ENCODE measurements at places on chromosomes 11 and 22.

DNA sequence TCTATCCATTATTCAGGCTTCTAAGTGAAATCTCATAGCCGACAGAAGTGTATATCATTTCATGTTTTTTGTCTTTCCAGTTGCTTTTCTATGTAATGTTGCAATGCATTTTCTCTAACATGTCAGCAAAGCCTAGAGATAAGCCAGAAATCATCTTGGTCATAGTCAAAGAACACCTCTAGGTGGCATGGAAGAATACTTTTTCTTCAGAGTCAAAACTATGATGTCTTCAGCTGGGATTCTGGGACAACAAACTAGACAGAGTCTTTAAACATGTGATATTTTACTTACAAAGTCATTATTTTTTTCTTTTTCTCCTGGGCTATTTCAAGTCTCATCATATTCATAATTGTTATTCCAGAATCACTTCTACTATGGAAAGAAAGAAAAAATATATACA, 4.4 kb downstream of the GAS2 start:
- DNase-seq, result peak; percentile 38

DNA sequence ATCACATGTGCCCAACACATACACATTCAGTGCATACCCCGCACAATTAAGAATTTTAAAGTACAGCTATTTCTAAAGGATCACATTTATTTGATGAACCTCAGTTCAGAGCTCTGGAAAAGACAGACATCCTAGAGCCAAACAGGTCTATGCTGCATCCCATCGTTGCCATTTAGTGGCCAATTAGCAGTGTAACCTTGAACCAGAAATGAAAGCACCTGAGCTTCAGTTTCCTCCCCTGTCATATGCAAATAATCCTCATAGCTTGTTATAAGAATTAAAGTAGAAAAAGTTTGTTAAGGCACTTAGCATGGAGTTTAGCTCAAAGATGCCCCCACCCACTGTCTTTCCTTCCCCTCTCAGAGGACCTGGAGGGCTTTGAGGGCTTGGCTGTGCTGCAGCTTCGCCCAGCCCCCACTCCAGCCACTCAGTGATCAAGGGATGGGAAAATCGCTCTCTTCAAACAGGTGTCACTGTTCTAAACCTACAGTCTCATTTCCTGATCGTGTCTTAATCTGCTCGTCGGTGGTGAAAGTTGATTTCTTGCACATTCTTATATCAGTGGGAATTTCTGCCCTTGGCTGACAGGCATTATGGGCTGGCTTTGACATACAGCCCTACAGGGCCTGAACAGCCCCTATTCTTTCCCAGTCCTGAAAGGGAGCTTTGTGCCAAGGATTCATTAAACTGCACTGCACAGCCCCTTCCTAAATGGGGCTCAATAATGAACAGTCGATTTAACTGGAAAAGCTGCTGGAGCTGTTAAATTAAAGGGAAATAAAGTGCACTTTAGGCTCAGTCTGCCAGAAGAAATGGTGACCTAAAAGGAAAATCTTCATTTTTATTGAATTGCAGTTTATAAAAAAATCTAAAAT, 23.3 kb upstream of the FAM181B start:
- DNase-seq, result no peak

DNA sequence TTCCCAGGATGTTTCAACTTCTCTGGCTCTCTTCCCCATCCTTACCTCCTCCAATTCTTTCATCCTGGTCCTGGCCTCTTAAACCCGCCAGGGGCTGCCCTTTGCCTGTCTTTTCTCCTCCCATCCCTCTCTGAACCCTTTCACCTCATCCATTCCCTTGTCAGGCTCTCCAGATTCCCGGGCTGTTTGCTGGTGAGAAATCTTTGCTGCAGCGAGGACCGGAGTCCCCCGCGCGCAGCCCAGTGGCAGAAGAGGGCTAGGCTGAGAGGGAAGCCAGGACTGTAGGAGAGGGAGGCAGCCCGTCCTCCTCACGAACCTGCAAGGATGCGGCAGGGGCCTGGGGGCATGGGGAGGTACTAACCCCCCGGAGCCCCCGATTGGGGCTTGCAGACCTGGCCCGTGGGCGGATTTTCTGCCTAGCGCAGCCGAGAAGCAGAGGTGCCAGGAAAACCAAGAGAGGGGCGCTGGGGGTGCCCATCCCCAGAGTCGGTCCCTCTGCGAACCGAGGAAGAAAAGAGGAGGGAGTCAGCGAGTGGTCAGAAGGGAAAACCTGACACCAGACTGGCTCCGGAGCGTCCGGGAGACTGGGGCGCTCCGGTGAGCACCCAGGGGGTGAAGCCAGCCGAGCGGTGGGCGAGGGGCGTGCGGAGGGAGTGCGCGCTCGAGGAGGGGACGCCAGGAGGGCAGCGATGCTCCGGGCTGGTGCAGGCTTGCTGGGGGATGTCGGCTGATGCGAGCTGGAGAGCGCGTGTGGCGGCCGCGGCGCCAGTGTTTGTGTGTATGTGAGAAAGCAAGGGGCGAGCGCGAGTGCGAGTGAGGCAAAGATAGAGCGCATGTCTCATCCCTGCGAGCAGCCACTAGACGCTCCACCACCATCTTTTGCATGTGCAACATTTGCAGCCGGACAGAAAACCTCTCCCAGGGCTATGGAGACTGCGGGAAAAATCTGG, at the start of gene GRIA4:
Gene GRIA4, plus strand, starts transcription at position 242 of the 950 bp plus-strand sequence. CDS start 925 bp downstream, outside the sequence.
- DNase-seq, result peak; percentile 50

DNA sequence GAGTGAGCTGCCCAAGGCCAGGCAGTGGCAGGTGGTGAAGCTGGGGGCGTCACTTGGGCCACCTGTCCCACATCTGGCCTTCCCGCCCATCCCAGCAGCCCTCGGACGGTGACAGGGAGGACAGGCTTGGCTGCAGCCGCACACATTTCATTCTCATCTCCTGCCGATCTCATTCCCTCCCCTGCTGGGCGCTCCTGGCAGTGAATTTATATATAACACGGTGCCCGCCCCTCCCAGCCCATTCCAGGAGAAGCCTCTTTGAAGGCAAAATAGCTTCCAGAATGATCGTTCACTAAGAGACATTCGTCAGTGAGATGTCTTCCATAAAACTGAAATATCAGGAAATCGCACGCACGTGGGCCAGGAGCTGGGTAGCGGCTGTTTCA, 861.3 kb downstream of the TBC1D22A start:
- no peak for DNase-seq

GRCh38 chr11:105574974-105575373, 34.9 kb upstream of the GRIA4 start:
- no peak for DNase-seq

DNA sequence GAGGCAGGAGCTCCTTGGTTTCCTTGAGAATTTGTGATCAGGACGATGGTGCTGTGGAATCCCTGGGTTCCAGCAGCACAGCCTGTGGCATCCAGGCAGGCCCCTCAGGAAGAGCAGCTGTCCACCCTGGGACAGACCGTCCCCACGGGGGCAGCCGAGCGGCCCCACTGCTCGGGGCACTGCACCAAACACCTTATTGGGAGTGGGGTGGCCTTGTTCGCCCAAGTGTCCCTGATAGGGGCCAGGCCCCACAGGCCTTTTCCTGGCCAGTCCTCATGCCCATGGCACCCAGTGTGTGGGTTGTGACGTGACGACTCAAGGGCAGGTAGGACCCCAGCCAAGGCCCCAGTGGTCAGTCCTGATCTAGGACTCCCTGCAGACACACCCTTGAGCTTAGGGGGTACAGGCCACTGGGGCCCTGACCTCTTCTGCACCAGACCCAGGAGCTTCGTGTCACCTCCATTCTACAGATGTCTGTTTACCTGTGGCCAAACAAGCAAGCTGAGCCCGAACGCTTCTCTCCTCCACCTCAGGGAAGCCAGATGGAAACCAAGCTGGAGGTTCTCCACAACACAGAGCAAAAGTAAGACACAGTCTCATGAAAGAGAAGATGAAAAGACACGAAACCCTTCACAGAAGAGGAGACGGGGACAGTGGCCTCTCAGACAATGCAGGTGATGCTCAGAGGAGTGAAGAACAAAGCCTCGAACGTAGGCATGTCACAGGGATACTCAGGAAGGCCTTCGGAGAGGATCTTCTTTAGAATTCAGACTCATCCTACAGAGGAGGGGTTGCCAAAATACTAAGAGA, 1.6 kb upstream of the BRD1 start:
- DNase-seq, result no peak

DNA sequence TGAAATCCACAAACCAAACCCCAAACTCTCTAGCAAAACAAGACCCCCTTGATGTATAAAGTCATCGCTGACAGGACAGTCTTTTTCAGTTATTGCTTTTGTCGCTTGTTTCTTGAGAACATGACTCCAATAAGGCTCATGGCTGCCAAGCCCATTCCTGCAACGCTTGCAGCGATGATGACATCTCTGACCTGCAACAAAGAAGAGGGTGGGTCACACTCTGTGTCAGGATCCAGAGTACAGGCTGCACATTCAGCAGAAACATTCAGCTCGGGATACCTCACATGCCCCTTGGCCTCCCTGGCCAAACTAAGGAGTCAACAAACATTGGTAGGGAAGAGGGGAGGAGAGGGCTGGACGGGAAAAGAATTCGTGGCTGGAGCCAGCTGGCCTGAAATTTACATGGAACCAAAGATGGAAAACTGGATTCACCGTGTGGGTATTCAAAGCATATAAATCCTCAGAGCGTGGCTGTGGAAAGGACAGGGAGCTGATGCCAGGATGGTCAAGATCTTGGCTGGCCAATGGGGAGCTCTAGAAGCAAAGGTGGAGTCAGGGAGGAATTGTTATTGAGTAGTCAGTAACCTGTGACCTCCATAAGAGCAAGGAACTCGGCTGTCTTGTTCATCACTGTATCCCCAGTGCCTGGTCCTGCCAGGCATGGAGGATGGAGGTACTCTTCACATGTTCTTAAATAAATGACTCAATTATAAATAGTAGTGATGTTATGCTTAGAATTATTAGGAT, 11.8 kb upstream of the PLAAT2 start:
- DNase-seq, result no peak

Data from common myeloid progenitor, CD34-positive (primary cell).